Activated CD4-positive, alpha-beta memory T cell treated with anti-CD3 and anti-CD28 coated beads, Interleukin-2, amount 10 ng/mL, durations not matched to agents 7 days and 5 days (primary cell): ENCODE measurements at places on chromosomes 1 and 21. TPM values are rescaled to one million over a fixed set of nuclear protein-coding genes. Genes with fewer than 3 reads are reported as not detected.

The ANKRD65 gene
- total RNA-seq: not detected

The SEMA4A gene
- total RNA-seq: 20.8 TPM

The TFF2 gene
- not detected for total RNA-seq

The FAM177B gene
- total RNA-seq: not detected

The PMVK gene
- total RNA-seq: 41.8 TPM
